ENCODE measurements at places on chromosomes 13 and 19. TPM values are rescaled to one million over a fixed set of nuclear protein-coding genes. Genes with fewer than 3 reads are reported as not detected.

DNA sequence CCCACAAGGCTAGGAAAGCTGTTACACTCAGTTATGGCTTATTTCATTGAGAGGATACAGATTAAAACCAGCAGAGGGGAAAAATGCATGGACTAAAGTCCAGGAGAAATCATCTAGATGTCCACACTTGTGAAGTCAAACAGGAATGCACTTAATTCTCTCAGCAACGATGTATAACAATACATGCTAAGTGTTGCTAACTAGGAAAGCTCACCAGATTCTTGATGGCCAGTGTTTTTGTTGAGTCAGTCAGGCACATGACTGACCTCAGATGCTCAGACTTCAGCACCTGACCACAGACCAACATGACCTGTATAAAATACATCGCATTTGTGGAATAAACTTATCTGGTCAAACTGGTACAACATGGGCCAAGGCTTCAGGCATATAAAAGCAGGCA, 470.2 kb upstream of the PRR20A start:
- H3K36me3 ChIP-seq, result no peaks in the 10 kb centered on the region
- DNase-seq, result no peak
- H3K4me3 ChIP-seq, result no peak overlapping the region
- no peaks in the 10 kb centered on the region for H3K27me3 ChIP-seq

GRCh38 chr13:103277959-103278694, 211.9 kb upstream of the SLC10A2 start:
- no peak overlapping the region for H3K27ac ChIP-seq
- H3K4me1 ChIP-seq, result no peaks in the 10 kb centered on the region
- no peaks in the 10 kb centered on the region for H3K36me3 ChIP-seq
- H3K4me3 ChIP-seq, result no peak overlapping the region
- no peaks in the 10 kb centered on the region for H3K27me3 ChIP-seq
- no peak for DNase-seq

DNA sequence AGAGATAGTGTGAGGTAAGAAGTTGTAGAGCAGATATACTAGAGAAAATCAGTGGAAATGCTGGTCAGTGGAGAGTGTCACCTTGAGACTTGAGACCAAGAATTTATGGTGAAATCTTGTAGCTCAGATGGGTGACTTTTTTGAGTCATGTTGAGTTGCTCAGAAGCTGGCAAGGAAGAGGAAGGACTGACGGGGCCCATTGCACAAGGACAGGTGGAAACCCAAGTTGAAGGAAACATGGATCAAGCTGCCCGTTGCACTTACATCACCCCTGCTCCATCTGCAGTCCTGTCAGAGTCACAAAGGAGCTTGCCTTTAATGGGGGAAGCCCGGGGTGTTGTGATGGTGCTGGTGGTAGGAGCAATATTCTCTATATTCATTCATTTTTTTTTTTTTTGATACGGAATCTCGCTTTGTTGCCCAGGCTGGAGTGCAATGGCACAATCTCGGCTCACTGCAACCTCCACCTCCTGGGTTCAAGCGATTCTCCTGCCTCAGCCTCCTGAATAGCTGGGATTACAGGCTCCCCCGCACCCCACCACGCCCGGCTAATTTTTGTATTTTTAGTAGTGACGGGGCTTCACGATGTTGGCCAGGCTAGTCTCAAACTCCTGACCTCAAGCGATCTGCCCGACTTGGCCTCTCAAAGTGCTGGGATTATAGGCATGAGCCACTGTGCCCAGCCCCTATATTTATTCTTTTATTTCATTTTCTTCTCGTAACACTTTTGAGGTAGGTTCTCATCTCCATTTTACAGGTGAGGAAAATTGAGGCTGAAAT, 27.4 kb downstream of the UBAC2 start:
- no peak for DNase-seq
- H3K4me3 ChIP-seq, result no peak overlapping the region
- H3K27ac ChIP-seq, result no peak overlapping the region
- H3K36me3 ChIP-seq, result no peaks in the 10 kb centered on the region

TNFSF13B gene
- 2.6 TPM for polyA plus RNA-seq

GRCh38 chr19:18772620-18773587, 18.2 kb downstream of the COMP start:
- H3K27ac ChIP-seq, result no peak overlapping the region
- no peaks in the 10 kb centered on the region for H3K36me3 ChIP-seq
- DNase-seq, result no peak
- peaks cover 14% of the 10 kb centered on the region for H3K27me3 ChIP-seq
- H3K4me1 ChIP-seq, result no peaks in the 10 kb centered on the region
- no peak overlapping the region for H3K4me3 ChIP-seq

DNA sequence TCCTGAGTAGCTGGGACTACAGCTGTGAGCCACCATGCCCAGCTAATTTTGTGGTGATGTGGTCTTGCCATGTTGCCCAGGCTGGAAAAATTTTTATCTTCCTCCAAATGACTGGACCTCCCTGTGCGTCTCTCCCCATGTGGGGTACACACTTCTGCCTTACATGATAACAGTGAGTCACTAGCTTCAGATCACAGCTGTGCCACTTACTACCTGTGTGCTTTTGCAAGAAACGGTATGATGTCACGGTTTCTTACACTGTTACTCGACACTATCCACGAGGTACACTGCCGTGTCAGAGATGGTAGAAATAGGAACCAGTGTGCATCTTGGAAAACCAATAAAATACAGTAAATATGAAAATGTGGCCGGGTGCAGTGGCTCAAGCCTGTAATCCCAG, 17.5 kb upstream of the ZNF414 start:
- no peaks in the 10 kb centered on the region for H3K4me1 ChIP-seq
- no peak overlapping the region for H3K27ac ChIP-seq
- no peak for DNase-seq
- no peaks in the 10 kb centered on the region for H3K27me3 ChIP-seq
- H3K36me3 ChIP-seq, result no peaks in the 10 kb centered on the region
- H3K4me3 ChIP-seq, result no peak overlapping the region

PSG3 gene
- polyA plus RNA-seq, result not detected

GRCh38 chr13:27425158-27425917, 919 bp downstream of the GTF3A start:
- H3K36me3 ChIP-seq, result peaks cover 27% of the 10 kb centered on the region
- peaks cover 31% of the 10 kb centered on the region for H3K4me1 ChIP-seq
- no peaks in the 10 kb centered on the region for H3K27me3 ChIP-seq
- peak overlapping the region; percentile 91 for H3K4me3 ChIP-seq
- no peak for DNase-seq

GRCh38 chr19:10184636-10185035, 10.1 kb downstream of the DNMT1 start:
- no peak overlapping the region for H3K4me3 ChIP-seq
- no peaks in the 10 kb centered on the region for H3K27me3 ChIP-seq
- no peak overlapping the region for H3K27ac ChIP-seq
- DNase-seq, result no peak
- no peaks in the 10 kb centered on the region for H3K36me3 ChIP-seq
- peaks cover 14% of the 10 kb centered on the region for H3K4me1 ChIP-seq

Data from heart right ventricle (tissue), 16 donors.